ENCODE measurements at places on chromosomes 12 and 14.
A peak's percentile ranks its signal among the peaks of the same experiment; 100 is the strongest.

- H3K27me3 ChIP-seq: no peaks in the 10 kb centered on the region
- H3K27ac ChIP-seq: no peak overlapping the region
- no peak for DNase-seq
- no peaks in the 10 kb centered on the region for H3K4me1 ChIP-seq
Measured at GRCh38 chr14:36132826-36133225, 43.7 kb downstream of the PTCSC3 start.

DNA sequence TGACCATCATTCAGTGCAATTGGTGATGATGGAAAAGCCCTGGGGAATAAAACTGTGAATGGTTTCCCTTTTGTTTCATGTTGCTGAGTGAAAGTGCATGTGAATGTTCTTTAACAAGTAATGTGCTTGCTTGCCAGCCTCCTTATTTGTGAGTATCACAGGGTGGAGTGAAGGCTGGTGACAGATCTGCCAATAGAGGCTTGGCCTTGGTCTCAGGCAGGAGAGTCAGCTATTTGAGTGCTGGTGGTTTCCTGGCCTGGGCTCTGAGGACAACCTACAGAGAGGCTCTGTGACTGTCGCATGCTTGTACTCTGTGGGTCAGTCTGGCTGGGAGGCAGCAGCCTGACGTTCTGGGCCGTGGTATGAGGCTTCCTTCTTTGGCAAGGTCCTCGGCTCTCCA, 20.7 kb downstream of the KRT85 start:
- no peaks in the 10 kb centered on the region for H3K36me3 ChIP-seq
- H3K4me3 ChIP-seq: no peak overlapping the region
- no peak overlapping the region for H3K27ac ChIP-seq

- no peak overlapping the region for H3K4me3 ChIP-seq
- no peaks in the 10 kb centered on the region for H3K27me3 ChIP-seq
- no peaks in the 10 kb centered on the region for H3K36me3 ChIP-seq
- DNase-seq: peak; percentile 7
- no peaks in the 10 kb centered on the region for H3K4me1 ChIP-seq
Measured at GRCh38 chr12:75289753-75290152, 40.4 kb downstream of the CAPS2 start.

DNA sequence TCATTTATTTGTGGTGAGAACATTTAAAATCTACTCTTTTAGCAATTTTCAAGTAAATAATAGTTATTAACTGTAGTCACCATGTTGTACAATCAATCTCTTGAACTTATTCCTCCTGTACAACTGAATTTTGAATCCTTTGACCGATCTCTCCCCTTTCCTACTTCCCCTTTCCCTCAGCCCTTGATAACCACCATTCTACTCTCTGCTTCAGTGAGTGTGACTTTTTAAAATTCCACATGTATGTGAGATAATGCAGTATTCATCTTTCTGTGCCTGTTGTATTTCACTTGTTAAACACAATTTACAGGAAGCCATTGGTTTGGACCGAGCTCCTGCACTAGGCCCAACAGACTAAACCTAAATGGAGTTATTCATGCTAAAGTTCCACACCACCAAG, 458.9 kb upstream of the PDE3A start:
- no peaks in the 10 kb centered on the region for H3K4me1 ChIP-seq
- no peaks in the 10 kb centered on the region for H3K27me3 ChIP-seq
- H3K27ac ChIP-seq: no peak overlapping the region
- DNase-seq: no peak
- no peak overlapping the region for H3K4me3 ChIP-seq

GRCh38 chr14:67852926-67853604, 33.5 kb downstream of the RAD51B start:
- no peak overlapping the region for H3K4me3 ChIP-seq
- DNase-seq: no peak
- H3K36me3 ChIP-seq: no peaks in the 10 kb centered on the region

GRCh38 chr12:62466018-62466593, 520 bp upstream of the MON2 start:
- no peaks in the 10 kb centered on the region for H3K36me3 ChIP-seq
- H3K27ac ChIP-seq: peak overlapping the region; percentile 96
- no peaks in the 10 kb centered on the region for H3K27me3 ChIP-seq

- no peaks in the 10 kb centered on the region for H3K27me3 ChIP-seq
- no peak overlapping the region for H3K4me3 ChIP-seq
- H3K4me1 ChIP-seq: no peaks in the 10 kb centered on the region
- H3K36me3 ChIP-seq: no peaks in the 10 kb centered on the region
Measured at GRCh38 chr12:15052691-15053090, 79.8 kb downstream of the PDE6H start.

GRCh38 chr12:119671070-119671469, 3.1 kb downstream of the PRKAB1 start:
- no peaks in the 10 kb centered on the region for H3K27me3 ChIP-seq
- no peak overlapping the region for H3K4me3 ChIP-seq
- no peak for DNase-seq
- H3K36me3 ChIP-seq: peaks cover 40% of the 10 kb centered on the region
- no peak overlapping the region for H3K27ac ChIP-seq

DNA sequence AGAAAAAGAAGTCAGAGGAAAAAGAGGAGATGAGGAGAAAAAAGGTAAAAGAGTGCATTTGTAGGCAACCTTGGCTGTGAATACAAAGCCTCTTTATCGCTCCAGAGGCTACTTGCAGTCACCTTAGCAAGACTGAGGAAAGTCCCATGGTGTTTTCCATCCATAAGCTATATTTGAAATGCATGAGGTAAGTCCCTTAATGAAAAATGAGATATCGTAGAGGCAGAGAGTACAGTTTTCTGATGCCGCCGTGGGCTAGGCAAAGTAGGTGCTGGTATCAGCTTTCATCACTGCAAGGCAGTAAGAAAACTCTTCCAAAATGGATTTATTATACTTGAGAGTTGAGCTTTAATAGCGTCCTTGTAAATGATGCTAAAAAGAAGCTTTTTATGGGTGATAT, 186.8 kb downstream of the ASCL1 start:
- no peak overlapping the region for H3K27ac ChIP-seq
- H3K4me1 ChIP-seq: peaks cover 2% of the 10 kb centered on the region
- H3K36me3 ChIP-seq: no peaks in the 10 kb centered on the region
- no peaks in the 10 kb centered on the region for H3K27me3 ChIP-seq
- DNase-seq: no peak
- H3K4me3 ChIP-seq: no peak overlapping the region

DNA sequence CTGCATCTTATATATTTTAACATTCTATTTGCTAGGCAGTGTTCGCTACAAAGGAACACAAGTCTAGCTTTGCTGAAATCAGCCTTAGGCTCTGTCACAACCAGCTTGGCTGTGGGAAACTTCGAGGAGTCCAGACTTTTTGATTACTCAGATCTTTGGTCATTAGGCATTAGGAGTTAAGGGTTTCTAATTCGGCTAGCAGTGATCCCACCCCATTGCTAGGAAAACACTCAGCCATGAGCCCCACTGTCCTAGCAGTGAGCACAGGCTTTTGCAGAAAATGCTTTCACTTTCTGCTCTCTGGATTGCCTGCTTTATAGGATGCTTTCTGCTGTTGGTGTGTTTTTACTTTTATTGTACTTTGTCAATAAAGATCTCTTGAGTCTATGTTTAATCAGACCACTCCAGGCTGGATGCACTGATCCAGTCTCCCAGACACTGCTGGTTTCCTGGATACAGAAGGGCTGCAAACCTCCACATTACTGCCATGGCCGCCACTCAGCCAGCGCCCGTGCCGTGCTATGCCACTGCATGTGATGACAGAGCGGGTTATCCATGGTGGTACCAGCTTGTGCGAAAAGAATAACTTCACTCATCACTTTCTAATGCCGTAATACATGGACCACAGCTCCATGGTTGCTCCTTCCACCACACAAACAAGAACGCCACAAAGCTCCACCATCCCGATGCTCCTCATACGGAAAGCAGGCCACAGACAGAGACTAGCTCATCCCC, 41.0 kb upstream of the PYGL start:
- no peak for DNase-seq
- peak overlapping the region; percentile 0 for H3K4me3 ChIP-seq
- peaks cover 6% of the 10 kb centered on the region for H3K36me3 ChIP-seq
- H3K4me1 ChIP-seq: peaks cover 11% of the 10 kb centered on the region

DNA sequence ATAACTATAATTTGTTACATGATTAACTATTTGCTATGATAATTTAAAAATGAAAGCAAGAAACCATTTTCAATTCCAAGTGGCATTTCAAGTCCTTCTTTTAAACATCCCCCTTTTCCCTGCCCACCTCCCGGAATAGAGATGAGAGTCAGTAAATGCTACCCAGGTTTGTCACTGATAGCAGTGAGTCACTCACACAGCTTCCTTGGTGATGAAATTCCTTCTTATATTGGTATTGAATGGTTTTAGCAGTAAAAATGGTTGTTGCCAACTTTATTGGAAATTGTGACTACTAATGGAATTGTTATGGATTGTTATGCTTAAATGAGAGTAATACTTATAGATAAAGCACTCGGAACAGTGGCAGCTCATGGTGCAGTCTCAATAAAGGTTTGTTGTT, 90.5 kb downstream of the PPM1A start:
- H3K27me3 ChIP-seq: no peaks in the 10 kb centered on the region
- no peaks in the 10 kb centered on the region for H3K36me3 ChIP-seq
- no peaks in the 10 kb centered on the region for H3K4me1 ChIP-seq
- H3K4me3 ChIP-seq: no peak overlapping the region
- no peak for DNase-seq

DNA sequence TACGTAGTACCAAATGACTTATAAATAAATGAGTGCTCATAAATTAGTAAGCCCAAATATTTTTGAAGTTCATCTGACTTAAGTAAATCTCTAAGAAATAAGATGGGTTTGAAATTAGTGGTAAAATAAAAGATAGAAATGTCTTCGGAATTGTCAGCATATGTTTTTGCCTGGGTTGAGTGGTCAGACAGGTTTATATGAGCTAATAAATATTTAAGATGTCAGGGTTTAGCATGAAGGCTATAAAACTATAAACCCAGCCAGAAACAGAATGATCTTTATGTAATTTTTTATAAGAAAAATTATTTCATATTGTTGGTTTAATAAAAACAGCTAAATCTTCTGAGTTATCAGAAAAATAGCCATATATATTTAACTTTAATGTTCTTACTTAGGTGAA, 37.3 kb downstream of the JAG2 start:
- no peaks in the 10 kb centered on the region for H3K4me1 ChIP-seq
- no peak for DNase-seq
- peaks cover under 1% of the 10 kb centered on the region for H3K36me3 ChIP-seq

- DNase-seq: no peak
- H3K4me3 ChIP-seq: no peak overlapping the region
Measured at GRCh38 chr12:124459852-124460645, 107.4 kb downstream of the NCOR2 start.

GRCh38 chr14:21543521-21543960, 17.4 kb upstream of the SALL2 start:
- H3K27me3 ChIP-seq: no peaks in the 10 kb centered on the region
- H3K4me3 ChIP-seq: no peak overlapping the region
- no peak for DNase-seq
- H3K36me3 ChIP-seq: no peaks in the 10 kb centered on the region
- no peak overlapping the region for H3K27ac ChIP-seq

DNA sequence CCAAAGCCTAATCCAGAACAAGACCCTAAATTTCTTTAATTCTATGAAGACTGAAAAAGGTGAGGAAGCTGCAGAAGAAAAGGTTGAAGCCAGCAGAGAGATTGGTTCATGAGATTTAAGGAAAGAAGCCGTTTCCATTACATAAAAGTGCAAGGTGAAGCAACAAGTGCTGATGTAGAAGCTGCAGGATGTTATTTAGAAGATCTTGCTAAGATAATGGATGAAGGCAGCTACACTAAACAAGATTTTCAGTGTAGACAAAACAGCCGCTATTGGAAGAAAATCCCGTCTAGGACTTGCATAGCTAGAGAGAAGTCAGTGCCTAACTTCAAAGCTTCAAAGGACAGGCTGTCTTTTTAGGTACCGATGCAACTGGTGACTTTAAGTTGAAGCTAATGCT, 65.4 kb upstream of the AMIGO2 start:
- H3K36me3 ChIP-seq: no peaks in the 10 kb centered on the region
- no peak for DNase-seq
- no peak overlapping the region for H3K4me3 ChIP-seq
- H3K27ac ChIP-seq: no peak overlapping the region

GRCh38 chr14:95597784-95598211, 62.9 kb downstream of the GLRX5 start:
- DNase-seq: peak; percentile 57
- H3K27ac ChIP-seq: no peak overlapping the region
- no peak overlapping the region for H3K4me3 ChIP-seq
- H3K27me3 ChIP-seq: no peaks in the 10 kb centered on the region
- H3K4me1 ChIP-seq: peaks cover 12% of the 10 kb centered on the region

DNA sequence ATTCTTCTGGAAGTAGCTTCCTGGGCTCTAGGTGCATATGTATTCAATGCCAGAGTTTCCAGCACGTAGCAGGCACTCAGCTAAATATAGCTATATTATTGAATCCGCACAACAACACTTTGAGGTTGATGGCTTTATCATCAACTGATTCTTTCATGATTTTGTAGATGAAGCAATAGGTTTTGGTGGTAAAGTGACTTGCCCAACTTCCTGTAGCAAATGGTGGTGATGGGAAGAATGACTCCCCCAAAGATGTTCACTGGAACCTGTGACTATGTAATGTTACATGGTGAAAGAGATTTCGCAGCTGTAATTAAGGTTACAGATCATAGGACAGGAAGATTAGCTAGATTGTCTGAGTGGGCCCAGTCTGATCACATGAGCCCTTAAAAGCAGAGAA, 3.2 kb downstream of the TDRD9 start:
- DNase-seq: no peak
- H3K36me3 ChIP-seq: no peaks in the 10 kb centered on the region
- H3K27me3 ChIP-seq: peaks cover 2% of the 10 kb centered on the region
- H3K4me1 ChIP-seq: no peaks in the 10 kb centered on the region
- no peak overlapping the region for H3K27ac ChIP-seq

GRCh38 chr12:42426746-42427145, 100.8 kb downstream of the PPHLN1 start:
- no peaks in the 10 kb centered on the region for H3K27me3 ChIP-seq
- H3K4me1 ChIP-seq: no peaks in the 10 kb centered on the region
- H3K27ac ChIP-seq: no peak overlapping the region
- H3K36me3 ChIP-seq: no peaks in the 10 kb centered on the region
- no peak overlapping the region for H3K4me3 ChIP-seq
- DNase-seq: no peak

DNA sequence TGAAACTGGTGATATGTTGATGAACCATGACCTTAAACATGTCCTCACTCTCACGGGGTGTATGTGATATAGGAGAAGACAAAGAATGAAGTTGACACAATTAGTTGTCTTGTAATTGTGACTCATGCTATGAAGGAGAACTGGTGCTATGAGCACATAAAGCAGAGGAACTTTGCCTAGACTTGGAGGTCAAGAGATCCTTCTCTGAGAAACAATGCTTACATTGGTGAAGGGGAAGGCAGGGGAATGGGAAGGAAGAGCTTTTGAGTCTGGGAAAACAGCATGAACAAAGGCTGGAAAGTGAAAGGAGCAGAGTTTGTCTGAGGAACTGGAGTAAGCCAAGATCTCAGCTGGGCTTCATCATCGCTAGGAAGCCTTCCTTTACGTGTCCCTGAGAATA, 83.2 kb downstream of the MYRFL start:
- no peak for DNase-seq
- no peak overlapping the region for H3K4me3 ChIP-seq
- H3K4me1 ChIP-seq: no peaks in the 10 kb centered on the region
- H3K36me3 ChIP-seq: no peaks in the 10 kb centered on the region
- H3K27ac ChIP-seq: no peak overlapping the region
- no peaks in the 10 kb centered on the region for H3K27me3 ChIP-seq
